ELR (cell line): ENCODE measurements at places on chromosomes 6 and 20.

DNA sequence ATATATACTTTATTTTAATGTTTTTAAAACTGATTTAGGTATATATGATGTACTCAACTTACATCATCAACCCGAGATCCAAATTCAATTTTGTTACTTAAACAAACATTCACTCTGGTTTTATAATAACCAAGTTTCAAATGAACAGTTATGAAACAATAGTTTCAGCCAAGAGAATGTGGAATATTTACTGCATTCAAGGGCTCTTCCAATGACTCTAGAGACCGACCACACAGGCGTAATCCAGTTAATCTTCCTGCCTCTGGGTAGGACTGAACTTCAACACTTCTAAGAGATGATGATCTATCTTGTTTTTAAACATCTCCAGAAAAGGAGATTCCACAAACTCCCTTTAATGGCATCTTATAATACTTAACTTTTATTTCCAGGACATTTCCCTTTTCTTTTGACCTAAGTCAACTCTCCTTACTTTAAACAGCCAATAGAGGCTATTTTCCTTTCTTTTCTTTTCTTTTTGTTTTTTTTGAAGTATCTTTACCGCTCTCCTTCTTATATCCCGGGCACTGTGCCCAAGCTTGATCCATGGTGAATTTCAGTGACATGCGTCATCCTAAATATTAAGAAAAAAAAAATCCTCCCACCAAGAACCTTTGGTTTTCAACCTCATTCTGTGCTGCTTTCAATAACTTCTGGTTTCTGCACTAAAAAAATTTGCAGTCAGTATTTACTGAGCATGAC lies 110.1 kb downstream of the KIF13A start:
- DNase-seq: peak; percentile 83

- no peak for DNase-seq
Measured at GRCh38 chr6:80938131-80938530, 814.4 kb downstream of the TENT5A start.

- peak; percentile 50 for DNase-seq
Measured at GRCh38 chr6:30612687-30613248, 4.3 kb downstream of the PPP1R10 start.

GRCh38 chr6:33441457-33441856 lies 12.9 kb upstream of the ZBTB9 start:
- DNase-seq: no peak

GRCh38 chr20:15047042-15047441 lies 709.6 kb upstream of the FLRT3 start:
- no peak for DNase-seq

- no peak for DNase-seq
Measured at GRCh38 chr6:45966340-45966739, 49.3 kb downstream of the CLIC5 start.

- no peak for DNase-seq
Measured at GRCh38 chr6:136365776-136366354, 76.2 kb upstream of the BCLAF1 start.

DNA sequence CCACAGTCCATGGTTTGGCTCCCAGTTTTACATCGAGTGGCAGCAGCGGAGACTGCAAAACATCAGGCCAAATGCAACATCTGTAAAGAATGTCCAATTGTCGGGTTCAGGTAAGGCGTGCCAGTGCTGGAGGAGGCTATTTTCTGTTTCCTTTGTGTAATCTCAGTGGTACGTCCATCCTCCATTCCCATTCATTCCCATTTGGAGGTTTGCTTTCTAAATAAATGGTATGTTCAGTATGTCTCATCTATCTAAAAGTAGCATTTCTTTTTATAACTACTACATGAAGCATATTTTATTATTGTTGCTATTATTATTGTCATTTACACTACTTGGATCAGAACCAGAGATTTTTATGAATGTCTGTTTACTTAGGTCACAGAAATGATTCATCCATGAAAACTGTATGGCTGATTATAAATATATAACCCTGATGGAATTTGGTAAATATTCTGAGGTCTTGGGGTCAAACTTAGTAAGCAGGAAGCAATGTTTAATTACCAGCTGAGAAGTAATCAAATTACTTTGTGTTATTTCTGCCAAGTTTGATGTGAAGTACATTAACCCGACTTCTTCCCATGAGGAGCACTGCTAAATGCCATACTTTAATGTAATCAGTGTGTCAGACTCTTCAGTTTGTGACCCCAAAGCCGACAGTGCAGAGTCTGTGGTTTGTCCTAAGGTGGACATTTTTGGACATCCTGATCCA lies 512.9 kb downstream of the UTRN start:
- peak; percentile 92 for DNase-seq

GRCh38 chr6:112305795-112306564 lies 41.1 kb upstream of the RFPL4B start:
- no peak for DNase-seq

GRCh38 chr6:154805288-154805911 lies 72.2 kb downstream of the SCAF8 start:
- DNase-seq: peak; percentile 73

GRCh38 chr6:145555084-145555483 lies 180.2 kb downstream of the EPM2A start:
- no peak for DNase-seq

- no peak for DNase-seq
Measured at GRCh38 chr6:170087941-170088581, 202.8 kb downstream of the DLL1 start.

- DNase-seq: no peak
Measured at GRCh38 chr6:109991201-109992101, 13.3 kb downstream of the GPR6 start.

GRCh38 chr6:157269261-157269794 lies 54.0 kb downstream of the TMEM242 start:
- DNase-seq: no peak

GRCh38 chr6:138493413-138493812 lies 5.9 kb downstream of the NHSL1 start:
- peak; percentile 13 for DNase-seq

DNA sequence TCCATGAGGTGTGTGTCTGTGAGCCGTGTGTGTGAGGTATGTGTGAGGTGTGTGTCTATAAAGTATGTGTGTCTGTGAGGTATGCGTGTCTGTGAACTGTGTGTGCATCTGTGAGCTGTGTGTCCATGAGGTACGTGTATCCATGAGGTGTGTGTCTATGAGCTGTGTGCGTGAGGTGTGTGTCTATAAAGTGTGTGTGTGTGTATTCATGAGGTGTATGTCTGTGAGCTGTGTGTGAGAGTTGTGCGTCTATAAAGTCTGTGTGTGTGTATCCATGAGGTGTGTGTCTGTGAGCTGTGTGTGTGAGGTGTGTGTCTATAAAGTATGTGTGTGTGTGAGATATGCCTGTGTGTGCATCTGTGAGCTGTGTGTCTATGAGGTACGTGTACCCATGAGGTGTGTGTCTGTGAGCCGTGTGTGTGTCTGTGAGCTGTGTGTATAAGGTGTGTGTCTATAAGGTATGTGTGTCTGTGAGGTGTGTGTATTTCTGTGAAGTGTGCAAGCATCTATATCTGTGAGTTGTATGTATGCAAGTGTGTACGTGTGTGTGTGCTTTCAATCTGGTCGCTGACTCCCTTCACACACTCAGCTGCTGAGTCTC lies 91.9 kb upstream of the FOXP4 start:
- DNase-seq: no peak

DNA sequence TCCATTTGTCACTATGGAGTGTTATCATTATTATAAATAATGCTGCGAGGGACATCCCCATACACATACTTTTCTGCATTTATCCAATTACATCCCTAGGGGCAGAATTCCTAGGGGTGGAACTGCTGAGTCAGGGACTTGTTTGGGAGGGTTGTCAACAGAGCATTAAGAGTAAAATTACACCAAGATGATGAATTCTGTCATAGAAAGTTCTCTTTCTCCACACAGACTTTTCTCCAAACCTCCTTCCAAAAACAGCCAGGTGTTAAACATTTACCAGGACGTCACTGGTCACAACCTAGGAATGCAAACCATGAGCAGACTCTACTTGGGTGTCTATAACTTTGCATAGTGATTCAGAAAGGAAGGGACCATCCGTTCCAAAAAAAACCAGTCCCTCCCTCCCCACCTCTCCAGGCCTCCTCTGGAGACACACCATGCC lies 95.5 kb downstream of the PRND start:
- peak; percentile 43 for DNase-seq

DNA sequence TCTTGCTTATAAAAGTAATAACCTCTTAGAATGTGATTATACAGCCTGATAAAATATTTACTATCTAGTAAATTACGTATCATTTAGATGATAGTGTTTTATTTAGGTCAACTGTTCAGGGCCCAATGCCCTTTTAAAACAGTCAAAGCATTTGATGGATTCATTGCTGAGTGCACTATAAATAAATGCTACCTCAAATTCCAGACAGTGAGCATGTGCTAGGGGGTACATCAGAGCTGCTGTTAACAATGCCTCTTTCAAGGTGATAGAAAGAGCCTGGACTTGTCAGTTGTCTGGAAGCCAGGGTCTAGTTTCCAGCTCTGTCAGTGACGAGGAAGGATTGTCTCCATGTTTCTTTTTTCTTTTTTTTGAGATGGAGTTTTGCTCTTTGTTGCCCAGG lies 7.5 kb upstream of the TMEM242 start:
- DNase-seq: no peak

GRCh38 chr20:8854571-8854970 lies 214.3 kb upstream of the PLCB4 start:
- DNase-seq: peak; percentile 37

- no peak for DNase-seq
Measured at GRCh38 chr20:57313951-57314350, 15.7 kb upstream of the SPO11 start.

- no peak for DNase-seq
Measured at GRCh38 chr6:117007659-117008058, 130.6 kb downstream of the RFX6 start.

- DNase-seq: peak; percentile 87
Measured at GRCh38 chr20:50982363-50982762, 23.7 kb downstream of the MOCS3 start.

DNA sequence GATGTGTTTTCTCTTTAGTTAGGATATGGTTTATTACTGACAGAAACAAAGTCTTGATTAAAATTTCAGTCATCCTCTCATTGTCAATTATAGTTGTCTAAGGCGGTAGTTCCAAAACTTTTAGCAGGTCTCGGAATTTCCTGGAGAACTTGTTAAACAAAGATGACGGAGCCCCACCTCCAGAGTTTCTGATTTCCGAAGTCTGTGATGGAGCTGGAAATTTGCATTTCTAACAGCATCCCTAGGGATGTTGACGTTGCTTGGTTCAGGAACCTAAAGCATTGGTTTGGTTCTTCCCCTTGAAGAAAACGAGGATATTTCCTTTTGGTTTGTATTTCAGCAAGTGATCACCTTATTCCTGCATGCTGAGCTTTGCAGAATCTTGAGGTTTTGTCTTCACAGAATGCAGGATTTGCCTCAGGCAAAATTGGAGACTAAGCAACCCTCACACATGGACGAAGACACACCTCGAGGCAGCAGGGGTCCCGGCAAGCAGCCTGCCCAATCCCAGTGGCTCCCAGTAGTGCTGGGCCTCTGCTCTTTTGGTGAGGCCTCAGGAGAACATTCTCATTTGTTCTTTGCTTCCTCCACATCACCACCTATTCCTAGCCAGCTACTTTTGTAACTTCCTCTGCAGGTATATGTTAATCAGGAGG lies 187.1 kb upstream of the PHACTR1 start:
- no peak for DNase-seq

GRCh38 chr6:168033791-168034190 lies 36.3 kb downstream of the KIF25 start:
- no peak for DNase-seq

GRCh38 chr6:4359108-4359730 lies 223.8 kb upstream of the ECI2 start:
- DNase-seq: no peak

GRCh38 chr6:139756381-139756780 lies 381.9 kb upstream of the CITED2 start:
- DNase-seq: no peak

DNA sequence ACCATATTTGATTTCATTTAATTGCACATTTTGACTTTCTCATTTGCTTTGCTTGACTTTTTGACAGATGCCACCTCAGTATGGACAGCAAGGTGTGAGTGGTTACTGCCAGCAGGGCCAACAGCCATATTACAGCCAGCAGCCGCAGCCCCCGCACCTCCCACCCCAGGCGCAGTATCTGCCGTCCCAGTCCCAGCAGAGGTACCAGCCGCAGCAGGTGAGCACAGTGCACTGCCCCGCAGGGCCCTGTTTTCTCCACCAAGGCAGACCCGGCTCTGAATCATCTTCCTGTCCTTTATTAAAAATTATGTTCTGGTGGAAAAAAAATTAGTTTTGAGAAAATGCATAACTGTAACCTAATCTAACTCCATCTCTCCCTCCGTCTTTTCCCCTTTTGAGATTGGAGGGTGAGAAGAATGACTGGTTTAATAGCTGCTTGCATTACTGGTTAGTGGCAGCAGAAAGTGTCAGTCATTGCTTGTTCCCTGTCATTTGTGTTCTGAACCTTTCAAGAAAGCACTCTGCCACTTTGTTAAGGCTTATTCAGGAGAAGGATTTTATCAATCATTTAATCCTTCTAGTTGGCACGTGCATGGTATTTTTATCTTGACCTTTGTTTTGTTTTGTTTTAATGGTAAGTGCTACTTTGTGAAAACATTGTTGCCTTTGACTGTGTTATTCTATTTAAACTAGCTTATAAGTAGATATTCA lies 124.3 kb downstream of the ARID1B start:
- no peak for DNase-seq
